ENCODE measurements at places on chromosomes 6 and 20. TPM values are rescaled to one million over a fixed set of nuclear protein-coding genes. Genes with fewer than 3 reads are reported as not detected.

- DNase-seq, result peak; percentile 29
Measured at GRCh38 chr20:17916433-17916891, 52.1 kb downstream of the SNX5 start.

DNA sequence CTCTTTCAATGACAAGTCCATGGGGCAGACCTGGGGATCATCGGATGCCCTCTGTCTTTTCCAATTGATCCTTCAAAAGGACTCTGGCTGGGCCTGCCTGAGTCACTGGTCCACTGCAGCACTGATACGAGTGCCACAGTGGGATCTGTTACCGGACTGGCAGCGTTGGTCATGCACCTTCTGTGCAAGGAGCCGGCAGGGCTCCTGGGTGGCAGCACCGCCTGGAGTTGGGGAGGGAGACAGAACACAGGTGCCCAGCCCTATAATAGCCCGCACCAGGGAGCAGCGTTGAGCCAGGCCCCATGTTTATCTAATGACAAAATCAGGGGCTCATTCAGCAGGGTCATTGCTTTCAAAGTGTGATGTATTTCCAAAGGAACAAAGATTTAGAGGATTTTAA lies 64.2 kb upstream of the NXT1 start:
- DNase-seq, result no peak

DNA sequence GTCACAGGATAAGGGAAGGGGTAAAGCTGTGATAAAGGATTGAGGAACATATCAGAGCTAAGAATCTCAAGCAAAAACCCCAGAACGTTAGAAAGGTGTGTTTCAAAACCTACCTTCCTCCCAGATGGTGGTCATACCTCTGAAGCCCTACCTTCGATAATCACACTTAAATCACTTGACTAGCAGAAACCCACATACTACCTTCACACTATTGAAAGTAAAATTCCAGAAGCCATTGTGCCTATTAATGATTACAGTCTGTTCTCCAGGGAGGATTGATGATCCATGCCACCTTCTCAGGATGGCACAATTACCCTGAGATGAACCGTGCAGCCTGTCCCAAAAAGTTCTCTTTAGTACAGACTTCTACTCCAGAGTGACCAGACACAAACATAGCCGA lies 72.3 kb upstream of the SOX4 start:
- no peak for DNase-seq

- DNase-seq, result peak; percentile 98
Measured at GRCh38 chr6:157715728-157716164, 107.3 kb upstream of the SNX9 start.

- peak; percentile 51 for DNase-seq
Measured at GRCh38 chr20:1440024-1440423, 26.6 kb downstream of the NSFL1C start.

DNA sequence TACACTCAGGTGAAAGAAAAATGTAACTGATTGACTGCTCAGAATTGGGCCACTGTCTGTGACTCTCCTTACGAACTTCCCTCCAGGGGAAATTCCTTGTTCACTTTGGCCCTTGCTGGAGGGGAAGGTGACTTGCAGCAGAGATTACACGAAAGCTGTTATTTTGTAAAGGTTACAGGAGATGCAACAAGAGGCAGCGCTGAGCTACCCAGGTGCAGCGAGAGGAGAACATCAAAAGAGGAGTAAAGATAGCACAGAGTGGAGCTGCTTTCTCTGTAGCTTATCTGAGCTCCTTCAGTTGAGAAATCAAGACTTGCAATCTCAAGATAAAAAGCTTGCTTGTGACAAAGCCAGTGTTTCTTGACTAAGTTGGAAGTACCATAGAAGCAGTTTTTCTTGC lies 144.6 kb downstream of the ARHGAP18 start:
- DNase-seq, result no peak

- DNase-seq, result no peak
Measured at GRCh38 chr20:49475292-49476015, 7.0 kb downstream of the KCNB1 start.

ID1 gene
- total RNA-seq, result 780 TPM

SGK2 gene
- not detected for total RNA-seq

HLA-DRB5 gene
- total RNA-seq, result not detected

CRISP2 gene
- total RNA-seq, result not detected

TNXB gene
- 23.5 TPM for total RNA-seq

HTR1E gene
- not detected for total RNA-seq

DEFB123 gene
- not detected for total RNA-seq

SNAP25 gene
- not detected for total RNA-seq

Measured in GM23248 (cell line).